ENCODE measurements at places on chromosomes 16 and 17. TPM values are rescaled to one million over a fixed set of nuclear protein-coding genes. Genes with fewer than 3 reads are reported as not detected.

The KRT28 gene
- total RNA-seq, result 0.87 TPM

The SUMO2 gene
- total RNA-seq, result 92.3 TPM

The CIAO3 gene
- total RNA-seq, result 58.0 TPM

The NACA2 gene
- total RNA-seq, result 31.1 TPM

The TP53TG3C gene
- 11.7 TPM for total RNA-seq

The OR2C1 gene
- 0.39 TPM for total RNA-seq

The ZNF263 gene
- total RNA-seq, result 47.3 TPM

The DECR2 gene
- total RNA-seq, result 56.1 TPM

The UBE2Z gene
- 82.3 TPM for total RNA-seq

The TSPOAP1 gene
- 7.2 TPM for total RNA-seq

The RNF151 gene
- 86.7 TPM for total RNA-seq

The NPIPA5 gene
- 23.0 TPM for total RNA-seq

The ZG16 gene
- 0.12 TPM for total RNA-seq

The PRSS22 gene
- not detected for total RNA-seq

The LITAFD gene
- total RNA-seq, result 3.8 TPM

The STAC2 gene
- total RNA-seq, result 0.37 TPM

The SLC43A2 gene
- total RNA-seq, result 12.4 TPM

The CYB5B gene
- total RNA-seq, result 85.0 TPM

The CLEC18A gene
- total RNA-seq, result 12.6 TPM

The HSD17B1 gene
- 14.4 TPM for total RNA-seq

The TAF15 gene
- 160 TPM for total RNA-seq

The KIF19 gene
- total RNA-seq, result 3.0 TPM

The SCO1 gene
- total RNA-seq, result 23.9 TPM

The PRR35 gene
- 5.0 TPM for total RNA-seq

The DRC3 gene
- total RNA-seq, result 22.1 TPM

The EPOP gene
- total RNA-seq, result 16.8 TPM

The TUBB3 gene
- total RNA-seq, result 38.8 TPM

The KRT23 gene
- 14.0 TPM for total RNA-seq

The CFAP52 gene
- 19.5 TPM for total RNA-seq

The CDRT15L2 gene
- total RNA-seq, result 6.7 TPM

The SLC47A2 gene
- 0.16 TPM for total RNA-seq

The KRTAP4-5 gene
- total RNA-seq, result not detected

The OR3A3 gene
- not detected for total RNA-seq

The ZNF668 gene
- 17.2 TPM for total RNA-seq

The FNDC8 gene
- 39.0 TPM for total RNA-seq
